ENCODE measurements at places on chromosomes 11 and 22.

GRCh38 chr22:38921120-38921519 is 36.3 kb upstream of the APOBEC3A start:
- DNase-seq: no peak

- DNase-seq: no peak
These were observed 61.8 kb downstream of the SHANK2 start for GRCh38 chr11:71190551-71190950.

- DNase-seq: no peak
These were observed 31.9 kb upstream of the PSMA1 start for GRCh38 chr11:14552089-14552488.

DNA sequence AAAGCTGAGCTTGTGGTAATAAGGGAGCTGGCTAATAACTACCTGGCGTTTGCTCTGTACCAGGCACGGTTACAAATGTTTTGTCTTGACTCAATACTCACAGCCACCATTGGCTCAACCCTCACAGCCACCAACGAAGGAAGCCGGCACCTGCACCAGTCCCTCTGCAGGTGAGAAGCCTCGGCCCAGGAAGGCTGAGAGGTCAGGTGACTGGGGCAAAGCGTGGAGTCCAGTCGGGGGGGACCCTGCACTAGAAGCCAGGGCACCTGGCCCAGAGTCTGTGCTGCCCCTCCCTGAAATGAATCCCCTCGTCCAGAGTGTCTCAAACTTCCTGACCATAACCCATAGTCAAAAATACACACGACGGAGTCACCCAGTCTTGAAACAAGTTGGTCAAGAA is 90.1 kb downstream of the PHF21B start:
- DNase-seq: no peak

DNA sequence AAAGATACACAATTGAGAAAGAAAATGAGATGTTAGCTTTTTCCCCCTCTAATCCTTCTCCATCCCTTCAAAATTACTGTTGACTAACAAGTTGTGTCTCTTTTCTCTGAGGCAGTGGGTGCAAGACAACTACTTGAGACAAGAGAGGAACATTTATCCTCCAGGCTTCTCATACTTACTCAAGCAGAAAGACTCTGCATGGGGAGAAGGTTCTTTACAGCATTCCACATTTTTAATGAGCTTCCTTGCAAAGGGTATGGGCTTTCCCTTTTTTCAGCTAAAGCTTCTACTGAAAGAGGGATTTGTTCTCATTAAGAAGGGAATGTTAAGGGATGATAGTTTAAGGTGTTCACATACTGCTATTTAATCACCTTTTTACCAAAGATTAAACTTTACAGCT is 47.8 kb downstream of the PAX6 start:
- no peak for DNase-seq

- no peak for DNase-seq
These were observed 428 bp upstream of the FEZ1 start for GRCh38 chr11:125496529-125496857.

DNA sequence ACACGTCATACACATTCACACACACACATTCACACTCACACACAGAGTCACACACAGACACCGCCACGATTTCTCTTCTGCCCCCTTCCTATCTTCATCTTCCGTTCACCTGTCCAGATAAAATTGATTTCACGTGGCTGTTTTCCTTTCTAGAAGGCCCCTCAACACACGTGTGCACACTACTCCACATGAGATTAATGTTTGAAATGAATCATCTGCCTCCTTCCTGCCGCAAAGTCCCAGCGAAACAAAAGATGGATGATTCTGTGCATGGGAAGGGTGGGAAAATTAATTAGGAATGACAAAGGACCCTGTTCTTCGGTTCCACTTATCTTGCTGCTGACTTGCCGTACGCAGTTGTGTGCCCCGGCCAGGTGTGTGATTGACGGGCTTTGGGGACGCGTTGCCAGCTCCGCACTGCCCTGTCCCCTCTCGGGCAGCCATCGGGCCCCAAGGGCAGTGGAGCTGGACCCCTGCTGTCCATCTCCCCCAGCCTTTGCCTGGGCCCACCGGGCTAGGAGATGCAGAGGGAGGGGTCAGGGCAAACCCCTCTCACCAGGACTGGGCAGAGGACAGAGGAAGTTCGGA is 73.8 kb downstream of the MPPED1 start:
- no peak for DNase-seq

- DNase-seq: no peak
These were observed 137.8 kb downstream of the CEP164 start for GRCh38 chr11:117465236-117465997.

- DNase-seq: no peak
These were observed 934.9 kb downstream of the BRD1 start for GRCh38 chr22:48892578-48893287.

DNA sequence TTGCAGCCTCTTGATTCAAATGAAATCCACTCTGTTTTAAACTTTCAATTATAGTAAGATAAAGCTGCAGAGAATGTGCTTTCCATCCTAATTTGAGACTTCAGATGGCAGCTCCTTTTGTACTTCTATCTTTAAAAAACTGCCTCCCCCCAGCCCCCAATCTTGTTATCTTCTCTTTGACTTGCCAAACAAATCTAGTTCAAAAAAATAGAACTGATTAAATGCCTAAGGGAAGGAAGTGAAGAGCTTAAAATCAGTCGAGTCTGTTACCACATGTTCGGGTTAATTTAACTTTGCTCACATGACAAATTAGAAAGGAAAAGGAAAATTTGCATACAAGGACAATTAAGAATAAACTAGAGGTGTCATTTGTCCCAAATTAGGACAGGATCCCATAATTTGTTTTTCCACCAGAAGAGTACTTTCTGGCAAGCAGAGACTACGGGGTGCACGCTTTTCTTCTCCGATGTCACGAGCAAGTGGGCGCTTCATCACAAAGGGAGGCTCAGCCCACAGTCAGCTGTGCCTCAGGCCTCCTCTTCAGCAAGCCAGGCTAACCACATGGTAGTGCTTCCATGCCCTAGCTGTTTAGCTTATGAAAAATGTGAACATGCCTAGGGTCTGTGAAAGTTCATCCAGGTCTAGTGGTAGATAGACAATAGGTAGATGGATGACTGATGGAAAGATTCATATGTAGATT is 69.0 kb upstream of the LDLRAD3 start:
- no peak for DNase-seq

DNA sequence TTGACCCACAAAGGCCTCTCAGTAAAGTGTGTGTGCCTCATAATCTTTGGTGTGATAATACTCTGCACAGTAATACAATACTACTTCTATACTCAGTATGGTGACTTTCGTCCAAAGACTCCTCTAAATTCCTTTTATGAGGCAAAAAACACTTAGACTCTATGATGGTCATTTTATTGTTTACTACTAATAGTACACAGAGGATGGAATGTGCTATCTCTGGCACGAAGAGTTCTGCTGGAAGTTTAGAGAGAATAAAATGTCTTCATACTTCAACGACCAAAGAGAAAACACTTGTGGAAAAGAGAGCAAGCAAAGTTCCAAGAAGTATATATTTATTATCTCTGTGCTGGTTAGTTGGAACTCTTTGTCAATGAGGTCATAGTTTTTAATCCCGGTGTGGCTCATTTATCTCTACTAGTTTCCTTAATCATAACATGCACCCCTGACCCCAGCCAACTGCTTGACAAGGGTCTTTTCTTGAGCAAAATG is 7.5 kb upstream of the CSTF3 start:
- no peak for DNase-seq

DNA sequence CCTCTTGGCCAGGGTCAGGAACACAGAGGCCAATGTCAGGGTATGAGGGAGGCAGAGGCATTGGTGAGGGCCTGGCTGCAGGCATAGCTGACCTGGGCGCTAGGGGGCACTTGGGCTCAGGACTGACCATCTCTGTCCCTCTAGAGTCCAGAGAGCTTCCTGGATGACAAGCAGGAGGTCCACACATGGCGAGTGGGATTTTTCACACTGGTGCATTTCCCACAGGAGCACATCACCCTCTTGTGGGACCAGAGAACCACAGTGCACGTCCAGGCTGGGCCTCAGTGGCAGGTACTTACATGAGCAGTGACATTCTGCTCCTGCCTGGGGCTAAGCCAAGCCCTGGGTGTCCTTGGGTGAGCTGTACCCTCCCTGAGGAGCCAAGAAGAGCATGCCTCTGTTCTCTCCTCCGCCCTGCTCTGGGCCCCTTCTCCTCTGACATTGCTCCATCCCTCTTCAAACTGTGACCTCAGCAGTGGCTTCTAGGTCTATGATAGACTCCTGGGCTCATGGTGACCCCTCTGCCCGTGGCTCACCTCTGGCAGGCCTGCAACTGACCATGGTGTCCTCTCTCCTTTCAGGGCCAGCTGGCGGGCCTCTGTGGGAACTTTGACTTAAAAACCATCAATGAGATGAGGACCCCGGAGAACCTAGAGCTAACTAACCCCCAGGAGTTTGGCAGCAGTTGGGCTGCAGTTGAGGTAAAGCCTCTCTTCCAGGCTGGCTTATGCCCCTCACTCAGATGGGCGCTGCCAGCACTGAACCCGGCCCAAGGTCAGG is 46.6 kb downstream of the OTOG start:
- DNase-seq: no peak

DNA sequence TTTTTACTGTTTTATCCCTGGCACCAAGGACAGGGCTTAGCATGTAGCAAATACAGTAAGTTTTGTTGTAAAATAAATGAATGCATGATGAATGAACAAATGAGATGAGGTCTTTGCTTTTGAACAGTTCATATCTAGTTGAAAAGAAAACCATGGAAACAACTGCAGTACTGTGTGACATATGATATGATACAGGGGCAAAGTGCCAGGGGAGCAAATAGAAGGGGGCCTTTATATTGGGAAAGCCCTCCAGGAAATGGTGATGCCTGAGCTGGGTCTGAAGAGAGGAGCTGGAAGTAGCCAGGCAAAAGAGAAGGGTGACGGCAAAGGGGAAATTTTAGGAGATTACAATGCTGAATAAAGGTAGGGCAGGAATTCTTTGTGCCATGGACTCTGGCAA is 63.8 kb upstream of the UCP3 start:
- no peak for DNase-seq

- no peak for DNase-seq
These were observed 16.4 kb downstream of the USP2 start for GRCh38 chr11:119365071-119365591.

- no peak for DNase-seq
These were observed 1299.3 kb downstream of the TBC1D22A start for GRCh38 chr22:48061726-48062125.

GRCh38 chr11:88384004-88384668 is 46.6 kb upstream of the CTSC start:
- no peak for DNase-seq

DNA sequence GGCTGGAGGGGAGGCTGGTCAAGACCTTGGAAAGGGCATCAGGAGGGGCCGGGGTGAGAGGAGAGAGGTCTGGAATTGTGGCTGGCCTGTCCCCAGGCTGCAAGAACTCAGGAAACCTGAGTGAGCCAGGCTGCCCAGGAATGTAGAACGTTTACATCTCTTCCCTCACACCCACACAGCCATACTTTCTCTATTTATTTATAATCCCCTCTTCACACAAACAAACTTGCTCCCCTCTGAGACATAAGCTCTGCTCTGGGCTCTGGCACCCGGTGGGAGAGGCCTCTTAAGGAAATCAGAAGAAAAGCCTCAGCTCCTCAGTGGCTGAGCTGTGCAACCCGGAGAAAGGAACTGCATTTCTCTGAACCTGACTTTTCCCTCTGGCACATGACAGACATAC is 5.5 kb downstream of the CHRDL2 start:
- DNase-seq: no peak

DNA sequence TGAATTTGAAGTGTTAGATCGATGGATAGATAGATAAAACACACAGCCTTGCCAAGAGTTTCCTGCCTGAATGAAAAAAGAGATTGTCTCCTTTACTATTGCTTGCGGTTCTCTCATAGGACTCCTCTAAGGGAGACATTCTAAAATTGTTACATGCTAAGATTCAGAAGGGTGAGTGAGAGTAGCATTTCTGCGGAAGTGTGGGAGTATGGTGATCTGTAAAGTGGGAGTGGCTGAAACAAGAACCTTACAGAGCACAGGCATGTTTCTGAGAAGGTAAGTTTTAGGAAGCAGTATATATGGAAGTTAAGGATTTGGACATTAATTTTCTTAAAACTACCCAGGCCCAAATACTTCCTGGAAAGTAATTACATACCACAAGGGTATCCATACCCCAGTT is 139.6 kb downstream of the TRIM44 start:
- no peak for DNase-seq

- no peak for DNase-seq
These were observed 301.1 kb downstream of the SHANK2 start for GRCh38 chr11:70951139-70951804.

DNA sequence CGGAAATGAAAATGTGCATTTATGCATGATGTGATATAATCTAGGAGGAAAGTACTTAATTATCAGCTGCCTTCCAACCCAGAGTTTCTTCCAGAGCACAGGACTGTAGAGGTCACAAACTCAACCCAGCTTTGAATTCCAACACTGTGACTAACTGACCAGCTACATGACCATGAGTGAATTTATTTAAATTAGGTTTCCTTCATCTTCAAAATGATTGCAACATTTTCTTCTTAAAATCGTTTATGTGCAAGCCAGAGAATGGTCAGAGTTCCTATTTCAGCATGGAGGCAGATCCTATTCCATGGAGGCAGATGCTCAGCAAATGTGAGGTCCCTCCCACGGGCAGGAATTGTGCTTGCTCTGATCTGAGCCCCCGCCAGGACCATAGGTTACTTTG is 42.4 kb downstream of the OSBP start:
- no peak for DNase-seq

- DNase-seq: no peak
These were observed 119.4 kb downstream of the MED15 start for GRCh38 chr22:20626811-20627210.

GRCh38 chr11:11391796-11392463 is 38.9 kb upstream of the CSNK2A3 start:
- no peak for DNase-seq

DNA sequence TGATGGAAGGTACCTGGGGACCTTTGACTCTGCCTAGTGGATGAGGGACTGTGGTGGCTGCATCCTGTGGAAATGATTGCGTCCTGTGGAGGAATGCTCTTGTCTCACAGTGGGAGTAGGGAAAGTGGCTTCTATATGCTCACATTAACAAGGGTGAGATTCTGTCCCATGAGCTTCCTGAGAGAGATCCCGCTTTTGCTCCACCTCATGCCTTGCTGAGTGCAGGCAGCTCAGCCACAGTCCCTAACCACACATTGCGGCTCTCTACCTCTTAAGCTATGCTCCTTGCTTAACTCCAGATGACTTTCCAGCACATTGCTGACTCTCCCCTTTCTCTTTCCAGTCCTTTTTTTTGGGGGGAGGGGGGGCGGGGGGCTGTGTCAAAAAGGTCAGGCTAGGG is 45.0 kb downstream of the TEAD1 start:
- no peak for DNase-seq

GRCh38 chr11:2826679-2827056 is 58.9 kb downstream of the CDKN1C start:
- peak; percentile 30 for DNase-seq
